ENCODE measurements at places on chromosomes 6 and 20.
A peak's percentile ranks its signal among the peaks of the same experiment; 100 is the strongest.

DNA sequence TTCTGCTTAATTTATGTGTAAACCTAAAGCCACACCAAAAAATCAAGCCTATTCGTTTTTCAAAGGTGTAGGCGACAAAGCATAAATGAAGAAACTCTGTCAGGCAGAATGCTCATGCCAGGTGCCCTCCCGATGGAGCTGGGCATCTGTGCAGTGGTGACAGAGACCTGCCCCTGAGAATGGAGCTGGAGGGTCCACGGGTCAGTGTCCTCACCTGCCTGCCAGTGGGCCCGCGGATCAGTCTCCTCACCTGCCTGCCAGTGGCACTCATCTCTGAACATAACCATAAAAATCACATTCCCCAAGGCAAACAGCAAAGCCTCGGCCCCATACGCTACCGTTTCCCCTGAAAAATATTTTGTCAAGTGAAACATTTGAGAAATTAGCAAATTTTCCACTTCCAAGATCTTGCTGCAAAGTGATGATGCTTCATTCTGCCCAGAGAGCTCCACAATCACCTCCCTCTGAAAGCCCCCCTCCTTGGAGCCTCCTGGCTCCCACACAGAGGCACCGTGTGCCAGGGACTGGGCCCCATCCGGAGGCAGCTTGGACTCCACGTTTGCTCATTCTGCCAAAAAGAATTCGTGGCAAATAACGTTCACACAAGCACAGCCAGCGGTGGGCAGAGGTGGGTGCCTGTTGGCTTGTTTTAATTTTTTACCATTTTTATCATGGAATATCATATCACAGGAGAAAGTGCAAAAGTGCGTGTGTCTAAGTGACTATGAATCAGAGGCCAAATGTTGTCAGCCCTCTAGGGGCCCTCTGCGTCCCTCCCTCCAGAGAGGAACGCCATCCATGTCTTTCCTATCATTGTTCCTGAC lies 88.8 kb downstream of the YTHDF1 start:
- DNase-seq = no peak

DNA sequence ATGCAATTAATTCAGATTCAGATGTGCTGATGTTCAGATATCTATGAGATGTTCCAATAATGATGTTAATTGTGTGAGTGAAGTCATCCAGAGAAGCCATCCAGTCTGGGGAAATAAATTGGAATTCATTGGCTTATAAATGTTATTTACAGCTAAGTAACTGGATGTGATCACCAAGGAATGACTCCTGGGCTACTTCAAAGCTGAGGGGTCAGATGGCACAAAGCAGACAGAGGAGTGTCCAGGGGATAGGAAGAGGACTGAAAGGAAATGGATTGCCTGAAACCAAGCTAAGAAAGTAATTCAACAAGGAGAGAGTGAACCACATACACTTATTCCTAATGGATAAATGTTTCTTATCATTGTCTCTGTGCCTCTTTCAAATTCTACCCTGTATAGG lies 4.5 kb upstream of the MLIP start:
- no peak for DNase-seq

- no peak for DNase-seq
These were observed 114.1 kb downstream of the GJA10 start for GRCh38 chr6:90008189-90008907.

GRCh38 chr6:31877651-31878161 lies 1.1 kb downstream of the SLC44A4 start:
- no peak for DNase-seq

GRCh38 chr6:108453601-108454185 lies 107.0 kb upstream of the FOXO3 start:
- DNase-seq = peak; percentile 5

DNA sequence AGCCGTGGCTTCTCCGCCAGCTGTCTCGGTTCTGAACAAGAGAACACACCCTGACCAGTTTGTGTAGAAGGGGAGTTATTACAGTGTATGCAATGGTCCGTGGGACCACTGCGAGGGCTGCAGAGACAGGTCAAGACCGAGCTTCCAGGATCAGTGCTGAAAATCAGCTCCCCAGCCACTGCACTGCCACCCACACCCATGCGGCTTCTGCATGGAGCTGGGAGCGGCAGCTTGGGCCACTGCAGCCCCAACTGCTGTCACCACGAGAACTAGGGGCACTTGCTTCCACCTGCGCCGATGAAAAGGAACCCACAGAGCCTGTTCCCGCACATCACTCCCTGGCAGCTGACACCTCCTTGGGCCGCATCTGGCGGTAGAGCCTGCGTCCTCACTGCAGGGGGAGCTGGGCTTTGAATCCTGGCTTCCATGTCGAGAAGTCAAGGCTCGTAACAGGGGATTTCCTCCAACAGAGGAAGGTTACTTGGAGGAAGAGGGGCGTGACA lies 56.2 kb downstream of the TMEM242 start:
- DNase-seq = no peak

GRCh38 chr6:16141514-16141913 lies 12.6 kb downstream of the MYLIP start:
- DNase-seq = no peak

- no peak for DNase-seq
These were observed 3.7 kb upstream of the NEDD9 start for GRCh38 chr6:11236076-11236750.

- no peak for DNase-seq
These were observed 39.8 kb upstream of the GLP1R start for GRCh38 chr6:39008737-39009136.

GRCh38 chr20:48262466-48262865 lies 477.2 kb upstream of the SULF2 start:
- no peak for DNase-seq

DNA sequence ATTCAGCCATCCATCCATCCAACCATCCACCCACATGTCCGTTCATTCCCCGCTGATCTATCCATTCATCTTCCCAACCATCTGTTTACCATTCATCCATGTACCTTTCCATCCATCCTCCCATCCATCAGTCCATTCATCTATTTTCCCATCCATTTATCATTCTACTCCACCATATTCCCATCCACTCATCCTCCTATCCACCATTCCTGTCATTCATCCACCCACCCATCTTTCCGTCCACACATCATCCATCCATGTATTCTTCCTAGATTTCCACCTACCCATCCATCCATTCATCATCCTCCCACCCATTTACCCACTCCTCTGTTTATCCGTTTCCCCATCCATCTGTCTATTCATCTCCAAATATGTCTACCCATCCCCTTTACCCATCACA lies 6.8 kb downstream of the BPIFB6 start:
- DNase-seq = no peak

DNA sequence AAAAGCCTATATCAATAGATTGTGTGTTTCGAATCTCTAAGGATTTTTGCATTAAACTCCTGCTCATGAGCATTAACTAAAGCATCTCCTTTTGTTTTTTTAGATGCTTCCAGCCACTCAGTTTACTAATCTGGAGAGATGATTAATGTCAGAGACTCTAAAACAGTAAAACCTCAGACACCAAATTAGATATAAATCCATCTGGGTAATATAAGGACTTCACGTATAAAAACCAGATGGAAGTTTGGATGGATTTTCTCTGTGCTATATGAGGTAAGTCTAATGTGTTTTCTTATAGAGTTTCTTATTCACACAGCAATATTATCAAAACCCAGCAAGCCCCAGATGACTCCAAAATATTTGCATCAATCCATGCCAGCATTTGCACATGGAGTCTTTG lies 137.2 kb downstream of the SYNE1 start:
- no peak for DNase-seq

- DNase-seq = no peak
These were observed 94.0 kb downstream of the RNGTT start for GRCh38 chr6:88869263-88870020.

- DNase-seq = no peak
These were observed 86.5 kb downstream of the CRYBG1 start for GRCh38 chr6:106446983-106447382.

- no peak for DNase-seq
These were observed 105.6 kb upstream of the NXT1 start for GRCh38 chr20:23244916-23245552.

DNA sequence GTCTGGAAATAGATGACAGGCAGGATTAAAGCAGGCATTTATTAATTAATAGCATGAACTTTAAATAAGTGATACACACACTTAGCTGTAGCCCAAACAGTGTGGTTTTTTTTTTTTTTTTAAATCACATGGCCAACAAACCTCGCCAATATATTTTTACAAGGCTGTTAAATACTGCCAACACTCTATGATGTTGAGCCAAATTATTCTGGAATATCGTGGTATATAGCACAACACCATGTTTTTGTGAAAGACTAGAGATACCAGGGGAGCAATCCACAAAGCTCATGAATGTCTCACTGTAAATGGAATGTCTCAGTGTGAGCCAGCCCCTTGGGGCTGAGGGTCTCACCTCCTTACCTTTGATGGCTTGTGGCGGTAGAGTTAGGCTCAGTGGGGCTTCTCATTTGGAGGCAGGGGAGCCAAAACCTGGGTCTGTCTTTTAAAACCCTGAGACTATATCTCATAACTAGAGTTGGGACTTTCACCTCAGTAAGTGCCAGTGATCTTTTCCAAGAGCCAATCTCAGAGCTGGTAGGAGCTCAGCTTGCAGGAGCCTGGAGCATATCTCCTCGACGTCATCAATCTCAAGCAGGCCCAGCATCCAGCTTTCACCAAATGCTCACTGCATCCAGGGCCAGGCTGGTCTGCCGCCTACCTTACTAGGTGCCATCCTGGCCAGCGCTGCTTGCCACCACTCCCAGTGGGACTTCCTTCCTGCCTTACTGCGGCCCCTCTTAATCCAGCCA lies 78.5 kb upstream of the FAM184A start:
- DNase-seq = no peak

GRCh38 chr6:161233986-161234661 lies 39.7 kb downstream of the AGPAT4 start:
- no peak for DNase-seq

- no peak for DNase-seq
These were observed 138.6 kb downstream of the THEMIS start for GRCh38 chr6:127762284-127762683.

DNA sequence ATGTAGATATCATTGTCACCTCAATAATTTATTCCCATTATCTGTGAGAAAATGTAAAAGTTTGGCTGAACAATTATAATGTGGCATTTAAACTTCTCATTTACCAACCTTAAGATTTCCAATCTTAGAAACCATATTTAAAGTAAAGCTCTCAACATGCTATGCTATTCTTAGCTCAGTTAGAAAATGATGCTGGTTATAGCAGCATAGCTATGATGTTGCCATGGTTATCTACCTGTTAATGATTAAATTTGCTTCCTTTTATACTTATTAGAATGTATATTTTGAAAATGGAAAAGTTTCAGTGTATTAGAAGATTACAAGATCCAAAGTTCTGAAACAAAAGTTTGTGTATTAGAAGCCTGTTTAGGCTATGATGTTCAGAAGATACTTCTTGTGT lies 110.1 kb downstream of the GPR63 start:
- no peak for DNase-seq

GRCh38 chr6:13181393-13181792 lies 146.9 kb downstream of the TBC1D7 start:
- DNase-seq = no peak

DNA sequence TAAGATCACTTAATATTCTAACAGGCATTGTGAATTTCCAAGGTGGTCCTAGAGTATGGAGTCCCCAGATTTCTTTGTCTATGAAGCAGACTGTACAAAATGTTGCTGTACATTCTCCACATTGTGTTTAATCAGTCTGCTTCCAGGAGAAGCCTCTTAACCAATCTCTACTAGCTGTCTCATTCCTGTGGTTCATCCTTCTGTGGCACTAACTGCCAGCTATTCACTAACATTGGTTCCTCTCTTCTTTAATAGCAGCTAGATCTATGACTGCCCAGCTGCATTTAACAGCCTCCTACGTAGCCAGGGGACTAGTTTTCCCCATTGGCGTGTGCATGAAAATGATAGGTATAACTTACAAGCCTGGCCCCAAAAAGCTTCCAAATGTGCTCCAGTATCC lies 395.4 kb downstream of the SAMD5 start:
- no peak for DNase-seq

DNA sequence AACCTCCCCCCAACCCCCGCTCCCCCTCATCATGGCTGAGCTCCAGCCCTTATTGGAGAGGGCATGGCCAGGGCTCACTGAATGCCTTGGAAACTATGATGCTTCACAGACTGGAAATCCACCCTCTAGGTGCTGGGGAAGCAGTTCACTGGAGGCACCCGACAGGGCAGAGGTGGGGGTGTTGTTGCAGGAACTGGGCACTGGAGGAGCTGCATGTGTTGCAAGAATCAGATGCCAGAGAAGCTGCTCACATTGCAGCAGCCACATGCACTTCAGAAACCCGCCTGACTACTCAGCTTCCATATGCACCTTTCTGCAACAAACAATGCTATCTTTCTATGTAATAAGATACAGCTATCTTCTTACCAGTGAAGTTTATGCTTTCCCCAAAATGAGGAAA lies 7.9 kb upstream of the TBPL1 start:
- no peak for DNase-seq

GRCh38 chr6:155260686-155261085 lies 3.1 kb upstream of the CLDN20 start:
- DNase-seq = no peak

DNA sequence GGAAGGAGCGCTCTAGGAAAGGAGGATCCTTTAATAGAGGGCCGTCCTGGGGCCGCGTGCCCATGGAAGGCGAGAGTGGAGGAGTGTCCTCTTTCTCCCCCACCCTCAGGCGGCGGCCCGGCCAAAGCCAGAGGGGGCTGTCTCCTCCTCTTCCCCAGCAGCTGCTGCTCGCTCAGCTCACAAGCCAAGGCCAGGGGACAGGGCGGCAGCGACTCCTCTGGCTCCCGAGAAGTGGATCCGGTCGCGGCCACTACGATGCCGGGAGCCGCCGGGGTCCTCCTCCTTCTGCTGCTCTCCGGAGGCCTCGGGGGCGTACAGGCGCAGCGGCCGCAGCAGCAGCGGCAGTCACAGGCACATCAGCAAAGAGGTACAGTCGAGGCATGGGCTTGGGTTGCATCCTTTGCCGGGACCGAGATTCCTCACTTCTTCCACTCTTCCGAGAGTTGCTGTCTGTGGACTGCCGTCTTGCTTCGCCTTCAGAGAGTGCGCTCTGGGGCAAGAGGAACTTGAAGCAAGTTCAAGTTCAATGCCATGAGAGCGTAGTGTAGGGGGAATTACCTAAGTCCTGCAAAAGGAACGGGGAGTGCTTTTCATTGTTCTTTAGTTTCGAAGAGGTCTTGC lies at the start of gene LAMA2:
Gene LAMA2 (plus strand): TSS at position 148 of the 621 bp plus-strand sequence. CDS start 108 bp downstream, at position 256.
- DNase-seq = no peak

DNA sequence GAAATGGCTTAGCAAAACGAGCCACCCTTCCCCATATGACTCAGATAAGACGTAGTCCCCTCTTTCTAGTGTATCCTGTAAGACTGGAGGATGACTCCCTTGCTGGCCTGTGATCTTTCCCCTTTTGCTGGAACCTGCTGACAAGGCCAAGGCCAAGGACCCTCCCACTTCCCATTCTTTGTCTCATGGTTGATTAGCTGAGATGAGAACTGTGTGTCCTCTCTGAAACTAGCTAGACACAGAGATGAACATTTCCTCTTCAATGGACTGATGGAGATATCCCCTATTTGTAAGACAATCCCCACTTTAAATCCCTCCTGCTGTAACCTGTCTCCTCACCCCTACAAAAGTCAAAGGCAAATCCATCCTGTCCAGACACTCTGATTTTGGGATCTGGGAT lies 33.4 kb upstream of the SCRT2 start:
- no peak for DNase-seq

GRCh38 chr20:62352402-62353288 lies 14.5 kb downstream of the LAMA5 start:
- DNase-seq = no peak

- DNase-seq = peak; percentile 81
These were observed 86.0 kb downstream of the DHX35 start for GRCh38 chr20:39048000-39048696.

All from OCI-LY7 (cell line).